ENCODE measurements at places on chromosomes 2 and 18.

DNA sequence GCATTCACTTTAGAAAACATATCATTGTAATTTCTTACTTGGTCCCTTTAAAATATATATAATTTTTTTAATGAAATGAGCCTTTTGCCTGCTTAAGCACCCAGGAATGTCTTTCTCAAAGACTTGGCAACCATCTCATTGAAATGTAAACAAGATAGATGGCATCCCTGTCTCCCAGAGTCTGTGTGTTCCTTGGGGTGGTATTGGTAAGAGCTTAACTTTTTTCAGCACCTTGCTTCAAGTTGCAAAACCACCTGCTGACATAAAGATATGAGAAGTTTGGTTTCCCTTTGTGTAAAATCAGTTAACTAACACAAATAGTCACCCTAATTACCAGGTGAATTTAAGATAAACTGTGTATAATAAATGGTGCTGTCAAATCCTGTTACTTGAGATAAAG is 266.9 kb downstream of the DSC3 start:
- DNase-seq = no peak

GRCh38 chr2:159160412-159160811 is 126.1 kb downstream of the WDSUB1 start:
- DNase-seq = no peak

GRCh38 chr18:79554321-79554720 is 125.3 kb upstream of the CTDP1 start:
- no peak for DNase-seq

DNA sequence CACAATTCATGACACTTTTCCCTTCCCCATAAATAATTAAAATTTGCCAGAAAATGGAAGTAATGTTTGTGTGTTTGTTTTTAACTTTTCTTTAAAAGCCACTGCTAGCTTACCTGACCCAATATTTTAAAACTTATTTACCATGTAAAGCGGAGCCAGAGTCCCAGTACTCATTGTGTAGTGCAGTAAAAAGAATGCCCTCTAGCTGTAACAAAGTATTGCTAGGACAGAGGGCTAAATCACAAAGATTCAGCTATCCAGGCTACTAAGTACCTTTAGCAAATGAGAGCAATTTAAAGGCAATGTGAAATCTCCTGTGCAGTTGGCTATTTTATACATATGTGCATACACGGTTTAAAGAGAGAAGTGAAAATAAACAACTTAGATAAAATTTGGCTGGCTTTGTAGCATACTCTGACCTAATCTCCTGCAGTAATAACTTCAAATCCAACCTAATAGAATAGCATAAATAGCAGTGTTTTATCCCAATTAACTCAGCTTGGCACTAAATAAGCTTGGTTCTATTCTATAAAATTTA is 997.4 kb upstream of the PIK3C3 start:
- DNase-seq = no peak

DNA sequence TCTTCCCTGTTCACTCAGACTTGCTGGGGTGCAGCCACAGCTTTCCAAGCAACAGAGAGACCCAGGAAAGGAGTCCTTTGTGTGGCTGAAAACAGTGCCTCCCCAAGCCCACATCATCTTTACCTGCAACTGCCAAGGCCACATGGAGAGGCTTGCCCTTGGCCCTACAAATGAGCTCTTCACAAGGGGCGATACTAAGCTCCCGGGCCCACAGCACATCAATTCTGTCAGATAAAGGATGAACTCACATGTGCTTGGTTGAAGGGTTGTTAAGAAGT is 42.3 kb upstream of the SH3RF3 start:
- DNase-seq = no peak

DNA sequence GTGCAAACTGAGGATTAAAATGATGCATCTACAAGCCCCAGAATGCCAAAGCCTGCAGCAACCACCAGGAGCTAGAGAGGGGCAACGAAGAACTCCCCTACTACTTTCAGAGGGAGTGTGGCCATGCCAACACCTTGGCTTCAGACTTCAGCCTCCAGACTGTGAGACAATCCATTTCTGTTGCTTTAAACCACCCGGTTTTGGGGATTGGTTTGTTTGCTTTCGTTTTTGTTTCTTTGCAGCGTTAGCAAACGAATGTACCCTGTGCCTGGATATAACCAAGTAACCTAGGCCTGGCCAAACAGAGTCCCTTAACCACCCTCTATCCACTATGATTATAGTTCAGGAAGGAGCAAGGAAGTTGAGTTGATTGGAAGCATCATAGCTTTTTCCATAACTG is 171.2 kb upstream of the NCK2 start:
- no peak for DNase-seq

- no peak for DNase-seq
Observed at GRCh38 chr2:70964133-70964532, 14.3 kb upstream of the ANKRD53 start.

GRCh38 chr2:175930504-175930903 is 71.6 kb downstream of the LNPK start:
- DNase-seq = no peak

GRCh38 chr18:76457475-76457874 is 37.6 kb downstream of the ZNF516 start:
- no peak for DNase-seq

All from right kidney (tissue), 9 donors.